B cell (primary cell): ENCODE measurements at places on chromosomes 13 and 19. TPM values are rescaled to one million over a fixed set of nuclear protein-coding genes. Genes with fewer than 3 reads are reported as not detected.

TBXA2R gene
- total RNA-seq = 3.9 and 6.1 TPM in 2 replicates

FCAR gene
- total RNA-seq = 0.34 TPM in 1 of 2 replicates, not detected in the other

ETV2 gene
- 0.42 and 1.3 TPM in 2 replicates for total RNA-seq

GRCh38 chr19:42284591-42285341 lies 15.7 kb downstream of the CIC start:
- DNase-seq = peak; percentile 68

- DNase-seq = no peak
Measured at GRCh38 chr19:42172261-42172660, 40.0 kb upstream of the POU2F2 start.

GRCh38 chr19:11373166-11373884 lies 1.1 kb upstream of the SWSAP1 start:
- no peak for DNase-seq

DNA sequence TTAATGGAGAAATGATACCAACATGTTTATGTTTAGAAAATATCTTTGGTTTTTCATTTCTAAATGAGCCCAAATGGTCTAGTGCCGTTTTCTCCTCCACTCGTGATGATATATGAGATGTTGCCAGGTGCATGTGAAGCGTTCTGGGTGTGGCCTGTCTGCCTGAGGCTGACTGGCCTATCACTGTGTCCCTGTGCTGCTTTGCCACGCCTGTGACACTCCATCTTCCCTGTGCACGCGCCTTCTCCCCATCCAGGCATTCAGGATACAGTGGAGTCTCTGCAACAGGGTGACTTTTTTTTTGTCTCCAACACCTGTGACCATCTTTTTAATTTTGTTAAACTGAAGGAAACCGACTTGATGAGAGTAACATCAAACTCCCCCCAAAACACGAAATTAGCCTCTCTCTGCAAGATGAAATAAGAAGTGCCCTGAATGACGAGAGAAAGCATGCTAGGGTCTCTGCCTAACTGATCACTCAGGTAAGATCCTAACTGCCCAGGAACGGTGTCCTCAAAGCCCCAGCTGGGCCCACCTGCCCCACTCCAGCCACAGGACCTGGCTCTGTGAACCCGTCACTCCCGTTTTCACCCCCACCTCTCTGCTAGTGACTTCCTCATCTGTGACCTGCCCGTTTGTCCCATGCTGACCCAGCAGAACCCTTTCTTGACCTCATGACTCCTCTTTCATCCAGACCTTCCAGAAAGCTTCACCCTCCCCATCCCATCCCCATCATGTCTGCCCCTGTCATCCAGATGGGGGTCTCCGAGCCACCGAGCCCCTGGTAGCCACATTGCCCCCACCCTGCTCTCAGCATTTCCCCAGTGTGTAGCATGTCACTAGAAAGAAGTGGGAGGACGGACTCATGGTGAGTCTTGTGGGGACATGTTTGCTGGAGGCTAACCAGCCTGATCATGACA lies 33.2 kb upstream of the TFDP1 start:
- DNase-seq = no peak

NALCN gene
- not detected in 2 replicates for total RNA-seq

DNA sequence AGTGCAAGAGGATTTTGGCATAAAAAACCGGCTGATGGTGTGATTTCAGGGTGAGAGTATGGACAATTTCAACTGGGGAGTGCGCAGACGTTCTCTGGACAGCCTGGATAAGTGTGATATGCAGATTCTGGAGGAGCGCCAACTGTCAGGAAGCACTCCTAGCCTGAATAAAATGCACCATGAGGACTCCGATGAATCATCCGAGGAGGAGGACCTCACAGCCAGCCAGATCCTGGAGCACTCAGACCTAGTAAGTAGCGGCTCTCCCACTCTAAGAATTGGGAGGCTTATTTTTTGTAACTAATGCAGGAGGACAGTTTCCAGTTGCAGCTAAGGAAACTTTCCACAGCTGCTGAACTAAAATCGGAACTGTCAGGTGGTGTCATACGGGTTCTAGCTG lies 53.6 kb downstream of the ZAR1L start:
- DNase-seq = no peak

DIAPH3 gene
- total RNA-seq = 0.10 and 0.15 TPM in 2 replicates

DNA sequence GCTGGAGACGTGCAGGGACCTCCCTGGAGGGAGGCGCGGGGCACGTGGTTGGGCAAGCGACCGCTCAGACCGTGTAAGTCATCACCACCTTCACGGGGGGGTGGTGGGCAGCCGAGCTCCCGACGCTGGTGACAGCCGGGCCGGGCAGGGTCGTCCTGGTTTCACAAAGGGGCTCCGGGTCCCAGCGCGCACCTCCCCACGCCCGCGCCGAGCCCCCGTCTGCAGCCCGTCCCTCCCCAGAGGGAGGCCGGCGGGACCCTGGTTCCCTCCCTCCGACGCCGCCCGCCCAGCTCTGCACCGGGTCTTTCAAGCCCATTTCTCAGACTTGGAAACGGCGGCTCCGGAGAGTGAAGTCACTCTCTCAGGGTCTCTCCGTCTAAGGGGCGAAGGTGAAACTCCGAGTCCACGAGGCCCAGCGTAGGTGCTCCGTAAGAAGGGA lies 729 bp upstream of the ARID3A start:
- DNase-seq = no peak

DNA sequence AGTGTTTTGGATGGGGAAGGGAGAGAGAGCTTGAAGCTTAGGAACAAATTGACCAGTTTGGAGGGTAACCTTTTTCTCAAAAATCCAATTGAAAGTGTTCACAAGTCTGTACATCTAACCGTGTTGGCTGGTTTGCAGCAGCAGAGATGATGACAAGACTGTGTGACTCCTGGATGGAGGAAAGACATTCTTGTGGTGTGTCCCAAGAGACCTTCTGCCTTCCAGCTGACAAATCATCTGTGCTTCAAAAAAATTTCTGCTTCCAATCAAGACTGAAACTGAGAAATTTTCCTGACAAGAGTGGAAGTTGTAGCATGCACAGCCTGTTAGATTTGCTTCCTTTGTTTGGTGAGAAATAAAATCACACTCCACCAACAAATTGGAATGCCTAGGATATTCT lies 56.2 kb downstream of the LACC1 start:
- no peak for DNase-seq

DNA sequence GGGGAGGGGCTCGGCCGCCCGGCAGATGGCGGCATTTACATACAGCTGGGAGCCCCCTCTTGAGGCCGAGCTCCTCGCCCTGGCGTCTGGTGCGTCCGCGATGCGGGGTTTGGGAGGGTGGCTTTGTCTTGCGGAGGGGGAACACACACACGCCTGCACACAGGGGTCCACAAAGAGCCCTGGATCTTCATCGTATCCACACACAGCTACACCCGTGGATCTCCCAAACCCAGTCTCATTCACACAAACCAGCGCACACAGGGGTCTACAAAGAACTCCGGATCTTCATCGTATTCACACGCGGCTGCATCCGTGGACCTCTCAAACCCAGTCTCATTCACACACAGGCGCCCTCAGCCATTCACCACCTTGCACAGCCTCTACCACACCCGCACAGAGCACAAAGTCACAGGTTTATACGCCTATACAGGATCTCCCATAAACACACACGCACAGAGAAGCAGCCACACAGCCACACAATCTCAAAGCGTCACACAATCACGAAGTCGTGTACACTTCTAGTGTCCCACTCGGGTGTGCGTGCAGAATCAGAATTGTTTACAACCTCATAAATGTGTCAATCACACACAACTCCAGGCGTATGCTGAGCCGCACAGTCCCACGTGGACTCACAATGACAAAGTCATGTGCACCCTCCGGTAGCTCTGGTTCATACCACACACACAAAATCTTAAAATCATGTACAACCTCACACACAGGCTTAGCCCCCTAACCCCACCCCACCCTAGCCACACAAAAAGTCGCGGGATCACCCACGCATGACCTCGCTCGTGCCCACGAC lies 550 bp upstream of the DLL3 start:
- peak; percentile 65 for DNase-seq

- no peak for DNase-seq
Measured at GRCh38 chr19:5339950-5340636, 519 bp downstream of the PTPRS start.

- DNase-seq = no peak
Measured at GRCh38 chr13:41156620-41157019, 24.0 kb upstream of the KBTBD6 start.

PEAK3 gene
- 0.71 and 0.90 TPM in 2 replicates for total RNA-seq
